ENCODE measurements at places on chromosomes 4 and X.

DNA sequence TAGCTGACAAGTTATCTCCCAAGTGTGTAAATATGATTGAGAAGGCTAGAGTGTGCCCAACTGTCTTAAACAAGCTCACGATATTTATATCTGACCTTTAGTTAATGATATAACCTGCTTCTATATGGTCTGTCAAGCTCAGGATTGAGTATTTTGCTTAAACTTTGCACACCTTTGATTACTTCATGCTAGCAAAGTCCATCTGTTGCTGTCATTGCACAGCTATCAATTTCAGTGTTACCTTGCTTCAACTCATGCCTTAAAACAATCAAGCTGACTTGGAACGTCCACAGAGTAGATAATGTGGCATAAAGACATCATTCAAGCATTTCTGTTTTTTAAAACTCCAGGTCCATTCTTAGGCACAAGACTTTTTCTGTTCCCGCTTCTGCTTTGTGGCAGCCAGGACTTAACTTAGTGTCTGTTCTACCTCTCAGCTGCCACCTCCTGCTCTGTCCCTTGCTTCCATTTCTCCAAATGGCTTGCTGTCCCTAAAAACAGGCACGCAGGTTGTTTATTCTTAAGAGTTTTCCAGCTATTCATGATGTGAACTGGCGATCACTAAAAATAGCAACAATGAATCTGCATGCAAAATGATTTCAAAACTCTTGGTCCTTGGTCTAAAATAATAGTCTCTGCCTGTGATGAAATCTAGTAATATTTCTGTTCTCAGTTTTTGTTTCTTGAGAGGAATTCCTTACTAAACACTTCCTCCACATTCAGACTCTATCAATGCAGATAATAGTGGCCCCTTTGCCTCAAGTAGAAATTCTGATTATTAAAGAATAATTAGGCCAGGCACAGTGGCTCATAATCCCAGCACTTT lies 16.3 kb upstream of the NEIL3 start:
- DNase-seq = peak; percentile 44

- no peak for DNase-seq
Observed at GRCh38 chrX:149010013-149010852, 494.9 kb downstream of the IDS start.

DNA sequence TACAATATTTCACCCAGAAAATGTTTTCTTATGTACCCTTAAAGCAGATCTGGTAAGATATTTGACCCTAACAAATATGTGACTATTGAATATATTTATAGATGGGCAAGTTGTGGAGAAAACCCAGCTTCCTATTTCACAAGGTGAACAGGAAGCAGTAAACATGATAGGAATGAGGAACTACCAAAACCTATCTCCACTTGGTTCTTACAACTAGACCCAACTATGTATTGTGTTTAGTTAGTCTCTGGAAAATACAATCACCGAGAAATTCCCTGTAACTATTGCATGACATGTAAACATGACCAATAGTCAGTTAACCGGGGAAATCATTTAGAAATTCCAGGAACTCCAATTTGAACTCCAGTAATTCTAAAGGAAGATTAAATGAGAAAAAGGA lies 8.4 kb upstream of the RXFP1 start:
- peak; percentile 67 for DNase-seq

- DNase-seq = no peak
Observed at GRCh38 chr4:165874072-165874790, 1.2 kb downstream of the TLL1 start.

Data from inflammatory macrophage treated with lipopolysaccharide for 1 hour (primary cell).